HTR-8/SVneo (cell line): ENCODE measurements at places on chromosomes 1 and 21.

- DNase-seq: no peak
Observed at GRCh38 chr1:47189844-47190508, at the start of gene PDZK1IP1. TSS of gene PDZK1IP1 (minus strand) at chr1:47190036. CDS start at chr1:47189932, 104 bp downstream.

DNA sequence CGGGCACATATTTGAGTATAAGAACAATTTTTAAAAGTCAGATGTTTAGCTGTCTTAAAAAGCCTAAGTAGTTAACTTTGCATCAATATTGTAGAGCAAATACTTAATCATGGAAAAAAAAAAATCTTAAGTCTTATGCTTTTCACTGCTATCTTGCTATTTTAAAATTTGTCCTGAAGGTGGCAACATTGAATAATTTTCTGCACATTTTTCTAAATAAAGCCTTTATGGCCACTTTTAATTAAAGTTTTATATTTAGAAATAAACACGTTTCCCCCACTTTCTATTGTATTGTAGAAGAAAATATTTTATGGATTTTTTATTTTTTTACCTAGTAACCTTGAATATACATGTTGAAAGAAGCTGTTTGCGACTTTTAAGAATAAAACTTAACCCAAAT lies 198.8 kb downstream of the AMY1C start:
- DNase-seq: no peak

DNA sequence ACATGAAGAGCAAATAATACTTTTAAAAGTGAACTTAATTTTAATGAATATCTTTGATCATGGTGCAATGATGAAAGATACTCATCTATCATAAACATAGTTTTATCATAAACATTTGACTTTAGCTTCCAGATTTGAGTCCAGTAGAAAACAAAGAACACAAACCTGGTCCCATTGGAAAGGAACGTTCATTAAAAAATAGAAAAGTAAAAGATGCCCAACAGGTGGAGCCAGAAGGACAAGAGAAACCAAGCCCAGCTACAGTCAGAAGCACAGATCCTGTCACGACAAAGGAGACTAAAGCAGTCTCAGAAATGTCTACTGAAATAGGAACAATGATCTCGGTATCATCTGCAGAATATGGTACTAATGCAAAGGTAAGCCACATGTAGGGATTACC lies 55.6 kb upstream of the MYOCOS start:
- no peak for DNase-seq

DNA sequence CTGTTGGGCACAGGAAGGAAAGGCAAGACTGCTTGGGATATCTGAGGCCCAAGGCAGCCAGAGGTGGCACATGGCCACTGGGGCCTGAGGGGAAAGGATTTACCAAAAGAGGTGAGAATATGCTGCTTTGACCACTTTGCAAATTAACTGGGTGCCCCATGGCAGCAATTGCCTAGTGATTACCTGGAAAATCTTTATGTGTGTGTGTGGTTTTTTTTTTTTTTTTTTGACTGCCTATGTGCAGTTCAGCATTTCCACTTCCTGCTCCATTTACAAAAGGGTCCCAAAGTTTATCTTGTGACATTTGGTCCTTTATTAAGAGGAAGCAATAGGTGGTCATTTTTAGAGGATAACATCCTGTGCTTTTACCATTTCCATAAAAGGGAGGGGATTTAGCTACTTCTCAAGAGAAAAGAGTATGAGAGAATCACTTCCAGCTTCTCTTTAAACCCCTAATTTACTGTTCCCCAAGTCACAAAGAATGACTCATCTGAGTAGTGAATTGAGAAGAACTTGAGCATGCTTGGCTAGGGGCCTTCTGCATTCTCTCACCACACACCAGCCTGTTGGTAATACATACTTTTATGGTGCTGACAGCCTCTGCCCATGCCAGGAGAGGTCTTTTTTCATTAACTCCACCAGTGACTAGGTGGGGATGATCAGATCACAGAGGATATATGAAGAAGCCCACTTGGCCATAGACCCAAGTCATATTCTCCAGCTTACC lies 52.1 kb downstream of the SYDE2 start:
- peak; percentile 7 for DNase-seq

DNA sequence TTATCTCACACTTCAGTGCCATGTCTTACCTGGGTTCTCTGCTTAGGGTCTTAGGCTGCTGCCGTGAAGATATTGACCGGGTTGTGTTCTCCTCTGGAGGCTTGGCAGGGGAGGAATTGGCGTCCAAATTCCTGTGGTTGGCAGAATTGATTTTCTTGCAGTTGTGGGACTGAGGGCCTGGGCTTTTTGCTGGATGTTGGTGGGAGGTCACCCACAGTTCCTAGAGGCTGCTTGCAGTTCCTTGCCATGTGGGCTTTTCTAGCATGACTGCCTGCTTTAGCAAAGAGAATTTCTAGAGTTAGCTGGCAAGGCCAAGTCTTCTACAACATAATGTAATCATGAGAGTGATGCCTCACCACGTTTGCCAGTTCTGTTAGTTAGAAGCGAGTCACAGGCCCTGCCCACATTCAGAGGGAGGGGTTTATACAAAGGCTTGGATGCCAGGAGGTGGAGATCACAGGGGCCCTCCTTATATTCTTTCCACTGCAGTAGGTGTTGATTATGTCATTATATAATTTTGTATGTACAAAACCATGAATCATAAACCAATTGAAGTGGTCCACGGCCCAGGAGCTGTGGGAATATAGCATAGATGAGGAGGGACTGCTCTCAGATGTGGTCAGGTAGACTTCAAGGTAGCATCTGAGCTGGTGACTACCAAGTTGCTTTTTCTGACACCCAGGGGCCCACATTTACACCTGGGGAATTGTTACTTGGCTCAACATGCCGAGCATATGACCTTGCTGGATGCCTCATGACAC lies 6.6 kb downstream of the UBL4B start:
- no peak for DNase-seq

DNA sequence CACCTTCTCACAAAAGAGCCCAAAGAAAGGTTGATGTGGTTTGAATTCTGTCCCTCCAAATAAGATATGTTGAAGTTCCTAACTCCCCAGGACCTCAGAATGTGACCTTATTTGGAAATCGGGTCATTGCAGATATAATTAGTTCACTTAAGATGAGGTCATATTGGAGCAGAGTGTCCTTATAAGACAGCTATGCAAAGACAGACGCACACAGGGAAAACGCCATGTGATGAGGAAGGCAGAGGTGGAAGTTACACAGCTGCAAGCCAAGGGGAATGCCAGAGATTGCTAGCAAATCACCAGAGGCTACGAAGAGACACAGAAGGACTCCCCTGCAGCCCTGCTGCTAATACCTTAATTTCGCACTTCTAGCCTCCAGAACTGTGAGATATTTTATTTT lies 5.2 kb upstream of the ABCB10 start:
- DNase-seq: no peak

DNA sequence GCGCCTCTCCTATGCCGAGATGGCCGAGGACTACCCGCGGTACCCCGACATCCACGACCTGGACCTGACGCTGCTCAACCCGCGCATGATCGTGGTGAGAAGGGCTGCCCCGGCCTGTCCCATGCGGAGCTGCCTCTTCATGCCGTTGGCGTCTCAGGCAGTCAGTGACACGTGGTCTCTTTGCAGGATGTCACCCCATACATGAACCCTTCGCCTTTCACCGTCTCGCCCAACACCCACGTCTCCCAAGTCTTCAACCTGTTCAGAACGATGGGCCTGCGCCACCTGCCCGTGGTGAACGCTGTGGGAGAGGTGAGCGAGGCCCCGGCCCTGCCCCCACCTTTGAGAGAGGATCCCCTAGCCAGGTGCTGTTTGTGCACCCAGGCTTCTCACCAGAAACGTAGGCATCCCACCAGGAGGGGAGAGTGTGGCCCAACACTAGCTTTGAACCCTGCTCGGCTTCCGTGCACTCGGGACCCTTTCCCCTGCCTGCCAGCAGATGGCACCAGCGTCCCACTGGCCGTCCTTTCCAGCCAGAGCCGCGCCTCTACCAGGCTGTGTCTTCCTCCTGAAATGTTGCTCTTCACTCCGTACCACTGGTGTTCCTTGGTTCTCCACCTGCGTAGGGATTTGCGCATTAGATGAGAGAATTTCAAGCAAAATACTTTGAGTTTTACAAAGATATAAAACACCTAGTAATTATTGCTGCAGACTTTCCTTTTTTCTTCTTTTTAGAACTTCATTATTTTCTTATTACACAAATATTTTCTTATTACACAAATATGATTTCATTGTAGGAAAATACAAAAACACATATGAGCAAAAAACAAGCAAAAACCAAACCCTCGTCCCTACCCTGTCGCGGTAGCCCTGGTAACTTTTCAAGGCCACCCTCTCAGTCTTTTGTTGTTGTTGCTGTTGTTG lies 9.0 kb downstream of the NPPA start:
- peak; percentile 86 for DNase-seq

DNA sequence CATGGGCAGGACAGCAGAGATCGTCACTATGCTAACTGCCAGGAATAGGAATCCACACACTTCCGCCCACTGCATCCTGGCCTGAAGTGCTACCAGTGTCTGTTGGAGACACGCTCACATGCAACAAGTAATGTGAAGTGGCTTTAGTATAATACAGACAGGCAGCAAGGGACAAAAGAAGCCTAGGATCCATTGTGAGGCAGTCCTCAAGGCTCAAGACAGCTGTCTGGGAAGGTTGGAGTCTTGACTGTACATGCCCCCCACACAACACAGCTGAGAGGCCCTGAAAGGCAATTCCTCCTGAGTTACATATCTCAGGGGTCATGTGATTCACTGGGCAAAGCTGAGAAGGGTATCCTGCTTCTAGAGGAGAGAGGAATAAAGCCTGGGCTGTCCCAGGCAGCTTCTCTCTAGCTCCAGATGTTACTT lies 39.9 kb upstream of the CD1D start:
- DNase-seq: no peak

GRCh38 chr1:2233997-2234761 lies 6.1 kb downstream of the SKI start:
- DNase-seq: no peak

DNA sequence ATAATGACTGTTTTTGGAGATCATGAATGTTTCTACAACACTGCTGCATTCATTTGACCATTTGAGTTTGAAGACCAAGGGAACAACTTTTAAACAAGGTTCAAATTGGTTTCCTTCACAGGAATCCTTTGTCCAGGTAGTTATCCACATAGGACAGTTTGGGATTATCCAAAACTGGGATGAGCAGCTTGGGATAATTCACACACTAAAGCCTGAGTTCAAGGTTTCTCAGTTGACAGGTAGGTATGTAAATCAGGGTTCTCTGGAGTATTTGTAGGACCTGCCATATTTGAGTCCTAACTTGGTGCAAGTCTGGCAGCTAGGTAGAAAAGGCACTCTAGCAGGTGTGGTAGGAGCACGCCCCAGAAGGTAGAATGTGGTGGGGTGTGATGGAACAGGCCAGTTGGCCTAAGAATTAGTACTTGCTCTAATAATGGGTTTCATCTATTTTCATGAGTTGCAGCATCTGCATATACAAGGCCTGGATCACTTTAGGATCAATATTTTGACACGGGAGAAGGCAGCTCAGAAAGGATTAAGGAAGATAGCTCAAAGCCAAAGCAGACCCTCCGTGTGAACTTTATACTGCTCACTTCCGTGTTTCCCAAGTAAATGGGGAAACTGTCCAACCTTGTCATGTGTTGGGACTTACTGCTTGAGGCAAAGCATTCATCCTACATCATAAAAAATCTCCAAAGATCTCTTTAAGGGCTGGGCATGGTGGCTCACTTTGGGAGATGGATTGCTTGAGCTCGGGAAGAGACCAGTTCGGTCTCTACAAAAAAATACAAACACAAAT lies 14.1 kb upstream of the RAB42 start:
- no peak for DNase-seq

DNA sequence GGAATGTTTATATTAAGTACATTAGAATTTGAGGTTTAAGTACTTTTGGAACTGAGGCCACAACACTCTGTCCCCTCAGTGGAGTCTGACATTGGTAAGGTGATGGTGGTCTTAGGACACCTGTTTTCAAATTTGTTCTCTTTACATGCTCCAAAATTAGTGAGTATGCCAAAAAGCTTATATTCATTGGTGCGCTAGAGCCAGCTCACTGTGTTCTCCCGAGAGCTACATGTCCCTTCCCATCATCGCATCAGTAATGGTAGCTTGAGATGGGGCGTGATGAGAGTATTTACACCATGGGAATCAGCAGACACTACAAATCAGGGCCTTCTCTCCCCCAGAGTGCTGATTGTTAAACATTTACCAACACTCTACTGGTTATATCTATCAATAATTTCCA lies 19.5 kb downstream of the ETS2 start:
- DNase-seq: no peak

GRCh38 chr1:34870395-34870794 lies 10.8 kb upstream of the SMIM12 start:
- DNase-seq: no peak

- DNase-seq: no peak
Observed at GRCh38 chr1:26541431-26541815, 11.9 kb downstream of the RPS6KA1 start.

GRCh38 chr1:212628046-212628445 lies 19.5 kb downstream of the ATF3 start:
- no peak for DNase-seq

DNA sequence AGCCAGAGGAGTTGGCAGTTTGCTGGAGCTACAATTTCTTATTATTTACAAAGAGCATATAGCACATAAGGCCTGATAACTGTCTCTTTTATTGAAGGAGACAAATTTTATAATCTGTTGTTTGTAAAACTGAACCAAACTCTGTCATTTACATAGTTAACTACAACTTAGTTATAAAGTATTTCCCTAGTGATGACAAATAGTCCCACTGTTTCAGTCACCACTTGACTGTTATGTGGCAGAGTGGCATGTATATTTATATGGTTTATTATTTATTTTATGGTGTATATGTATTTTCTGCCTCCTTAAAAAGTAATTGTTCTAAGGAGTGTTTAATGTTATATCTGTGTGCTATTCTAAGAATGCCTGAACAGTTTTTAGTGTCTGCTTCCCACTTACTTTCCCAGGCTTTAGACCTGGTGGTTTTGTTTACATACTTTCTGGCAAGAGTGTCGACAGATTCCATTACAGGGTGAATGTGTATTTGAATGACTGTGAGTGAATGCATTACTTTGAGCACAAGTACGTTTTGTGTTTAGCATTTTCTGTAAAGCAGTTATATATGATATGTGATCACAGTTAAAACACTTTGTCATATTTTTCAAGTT lies 10.0 kb downstream of the TSEN15 start:
- peak; percentile 30 for DNase-seq

- peak; percentile 35 for DNase-seq
Observed at GRCh38 chr1:248858096-248858890, 592 bp downstream of the ZNF692 start.

- DNase-seq: peak; percentile 44
Observed at GRCh38 chr21:34544032-34544496, 32.1 kb upstream of the KCNE1 start.

GRCh38 chr1:230883967-230884366 lies 15.6 kb upstream of the C1orf198 start:
- DNase-seq: no peak
